ENCODE measurements at places on chromosomes 12 and 14. TPM values are rescaled to one million over a fixed set of nuclear protein-coding genes. Genes with fewer than 3 reads are reported as not detected.
A peak's percentile ranks its signal among the peaks of the same experiment; 100 is the strongest.

DNA sequence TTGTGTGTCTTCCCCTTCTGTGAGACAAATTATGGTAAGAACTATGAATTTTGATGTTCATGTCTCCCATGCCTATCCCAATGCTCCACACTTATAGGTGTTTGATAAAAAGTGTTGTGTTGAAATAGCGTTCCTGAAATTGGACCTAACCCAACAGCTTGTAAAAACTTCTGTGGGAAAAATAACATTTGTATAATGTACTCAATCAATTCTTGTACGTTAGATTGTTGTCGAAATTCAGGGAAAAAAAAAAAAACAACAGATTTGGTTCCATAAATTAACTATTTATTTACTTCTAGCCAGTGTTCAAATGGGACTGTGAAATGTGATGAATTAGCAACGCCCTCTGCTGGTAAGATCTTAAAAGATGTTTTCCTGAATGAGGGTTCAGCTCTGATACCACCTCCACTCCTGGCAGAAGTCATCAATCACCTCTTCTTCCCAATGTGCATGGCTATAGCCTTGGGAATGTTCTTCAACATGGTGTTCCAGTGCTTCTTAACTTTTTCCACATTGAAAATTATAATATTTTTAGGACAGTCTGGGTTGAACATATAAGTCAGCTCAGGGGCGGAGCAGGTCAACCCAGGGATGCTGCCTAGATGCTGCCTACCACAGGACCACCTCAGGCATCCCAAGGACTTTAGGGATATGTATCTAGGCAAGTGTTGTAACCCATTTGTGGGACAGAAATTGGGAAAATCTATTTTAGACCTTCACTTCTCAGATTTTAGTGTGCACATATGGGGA, 170.6 kb downstream of the OTOGL start:
- peak; percentile 51 for DNase-seq
- no peak overlapping the region for H3K4me3 ChIP-seq
- H3K27ac ChIP-seq = no peak overlapping the region
- no peaks in the 10 kb centered on the region for H3K4me1 ChIP-seq
- no peaks in the 10 kb centered on the region for H3K27me3 ChIP-seq

The IPO4 gene
- 85.4 TPM for total RNA-seq

- H3K4me1 ChIP-seq = peaks cover 6% of the 10 kb centered on the region
- no peak overlapping the region for H3K4me3 ChIP-seq
- H3K36me3 ChIP-seq = no peaks in the 10 kb centered on the region
- no peaks in the 10 kb centered on the region for H3K27me3 ChIP-seq
- no peak overlapping the region for H3K27ac ChIP-seq
These were observed 57.0 kb upstream of the NID2 start for GRCh38 chr14:52125885-52126284.

GRCh38 chr12:93484315-93484981, 17.1 kb downstream of the MRPL42 start:
- no peak for DNase-seq
- H3K27ac ChIP-seq = no peak overlapping the region
- no peak overlapping the region for H3K4me3 ChIP-seq
- H3K27me3 ChIP-seq = no peaks in the 10 kb centered on the region
- peaks cover 5% of the 10 kb centered on the region for H3K4me1 ChIP-seq

- no peaks in the 10 kb centered on the region for H3K36me3 ChIP-seq
- no peaks in the 10 kb centered on the region for H3K4me1 ChIP-seq
- H3K27me3 ChIP-seq = no peaks in the 10 kb centered on the region
These were observed 321.4 kb upstream of the LRFN5 start for GRCh38 chr14:41285186-41285748.

GRCh38 chr12:127823801-127824200, 443.2 kb upstream of the TMEM132C start:
- no peaks in the 10 kb centered on the region for H3K36me3 ChIP-seq
- DNase-seq = no peak
- H3K27ac ChIP-seq = no peak overlapping the region
- no peaks in the 10 kb centered on the region for H3K4me1 ChIP-seq
- H3K27me3 ChIP-seq = no peaks in the 10 kb centered on the region

GRCh38 chr12:22684140-22685118, 59.5 kb downstream of the ETNK1 start:
- H3K4me3 ChIP-seq = no peak overlapping the region
- no peaks in the 10 kb centered on the region for H3K4me1 ChIP-seq
- H3K36me3 ChIP-seq = no peaks in the 10 kb centered on the region
- no peak overlapping the region for H3K27ac ChIP-seq
- H3K27me3 ChIP-seq = no peaks in the 10 kb centered on the region

DNA sequence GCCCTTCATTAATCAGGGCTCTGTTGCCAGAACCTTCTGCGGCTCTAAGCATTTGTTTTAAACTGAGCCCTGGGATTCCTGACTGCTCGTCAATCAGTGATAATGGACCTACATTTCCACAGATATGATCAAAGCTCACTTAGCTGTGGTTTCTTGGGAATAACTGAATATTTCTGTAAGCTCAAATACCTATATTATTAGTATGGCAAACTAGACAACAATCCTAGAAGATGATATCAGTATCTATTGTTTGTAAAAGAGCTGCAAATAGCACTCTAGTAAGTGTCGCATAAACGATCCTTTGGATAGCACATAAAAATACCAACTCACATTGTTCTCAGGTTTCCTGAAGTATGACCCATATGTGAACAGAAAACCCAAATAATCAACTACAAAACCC, 150.4 kb downstream of the PPM1H start:
- 0 out of 2 replicates have a peak, but pooled peaks cover 3% of the 10 kb centered on the region for H3K4me1 ChIP-seq
- H3K27ac ChIP-seq = no peak overlapping the region
- H3K4me3 ChIP-seq = no peak overlapping the region
- no peak for DNase-seq
- peaks cover 4% of the 10 kb centered on the region for H3K36me3 ChIP-seq
- no peaks in the 10 kb centered on the region for H3K27me3 ChIP-seq

GRCh38 chr12:100413001-100413400, 56.1 kb downstream of the SLC17A8 start:
- no peak for DNase-seq
- no peaks in the 10 kb centered on the region for H3K27me3 ChIP-seq
- no peak overlapping the region for H3K4me3 ChIP-seq
- H3K36me3 ChIP-seq = no peaks in the 10 kb centered on the region

DNA sequence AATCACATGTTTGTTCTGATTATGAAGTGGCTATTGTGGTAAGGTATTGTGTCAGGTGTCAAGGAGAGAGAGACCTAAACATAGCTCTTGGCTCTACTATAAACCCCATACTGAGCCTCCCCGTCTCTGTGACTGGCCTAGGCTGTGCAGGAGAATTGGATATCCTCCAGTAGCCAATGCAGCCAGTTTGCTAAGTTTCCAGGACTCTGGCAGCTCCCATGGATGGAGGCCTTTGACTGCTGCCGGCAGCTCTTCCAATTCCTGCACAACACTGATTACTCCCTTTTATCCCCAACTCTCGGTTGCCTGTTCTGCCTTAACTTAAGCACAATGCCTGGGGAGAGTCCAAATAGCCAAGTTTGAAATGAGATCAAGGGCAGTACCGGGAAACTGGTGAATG, 59.3 kb downstream of the ABCC9 start:
- no peak for DNase-seq
- no peaks in the 10 kb centered on the region for H3K36me3 ChIP-seq
- H3K4me1 ChIP-seq = no peaks in the 10 kb centered on the region
- H3K4me3 ChIP-seq = no peak overlapping the region

Data from Caco-2 (cell line).